ENCODE measurements at places on chromosomes 5 and 9.

GRCh38 chr5:123571927-123572326 lies 60.0 kb downstream of the CSNK1G3 start:
- DNase-seq = no peak

DNA sequence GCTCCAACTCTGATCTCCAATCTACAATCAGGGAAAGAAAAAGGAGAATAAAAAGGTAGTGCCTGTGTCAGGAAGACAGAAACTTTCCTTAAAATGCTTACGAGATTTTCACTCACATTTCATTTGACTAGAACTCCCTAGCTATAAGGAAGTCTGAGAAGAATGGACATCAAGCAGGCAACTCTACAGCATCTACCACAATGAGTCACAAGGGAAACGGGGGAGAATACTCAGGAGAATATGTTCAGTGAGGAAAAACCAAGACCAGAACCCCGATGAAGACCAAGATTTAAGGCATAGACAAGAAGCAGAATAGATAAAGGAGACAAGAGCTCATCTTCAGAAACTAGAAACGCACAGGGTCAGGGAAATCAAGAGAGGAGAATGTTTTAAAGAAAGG lies 9.0 kb upstream of the SETD9 start:
- no peak for DNase-seq

DNA sequence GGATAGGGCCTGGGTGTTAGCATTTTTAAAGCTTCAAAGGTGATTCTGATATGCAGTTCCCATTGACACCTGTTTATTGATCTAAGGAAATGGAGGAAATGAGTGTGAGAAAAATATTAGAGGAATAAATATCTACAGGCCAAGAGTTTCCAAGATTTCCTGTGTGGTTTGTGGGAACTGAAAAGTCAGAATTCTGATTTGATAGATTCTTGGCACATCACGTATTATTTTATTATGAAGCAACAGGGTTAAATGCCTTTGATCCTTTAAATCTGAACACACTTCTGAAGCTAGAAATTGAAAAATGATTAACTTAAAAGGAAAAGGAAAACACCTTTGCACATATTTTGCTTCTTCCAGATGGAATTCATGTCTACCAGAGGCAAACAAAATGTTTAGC lies 113.7 kb downstream of the CD180 start:
- no peak for DNase-seq

DNA sequence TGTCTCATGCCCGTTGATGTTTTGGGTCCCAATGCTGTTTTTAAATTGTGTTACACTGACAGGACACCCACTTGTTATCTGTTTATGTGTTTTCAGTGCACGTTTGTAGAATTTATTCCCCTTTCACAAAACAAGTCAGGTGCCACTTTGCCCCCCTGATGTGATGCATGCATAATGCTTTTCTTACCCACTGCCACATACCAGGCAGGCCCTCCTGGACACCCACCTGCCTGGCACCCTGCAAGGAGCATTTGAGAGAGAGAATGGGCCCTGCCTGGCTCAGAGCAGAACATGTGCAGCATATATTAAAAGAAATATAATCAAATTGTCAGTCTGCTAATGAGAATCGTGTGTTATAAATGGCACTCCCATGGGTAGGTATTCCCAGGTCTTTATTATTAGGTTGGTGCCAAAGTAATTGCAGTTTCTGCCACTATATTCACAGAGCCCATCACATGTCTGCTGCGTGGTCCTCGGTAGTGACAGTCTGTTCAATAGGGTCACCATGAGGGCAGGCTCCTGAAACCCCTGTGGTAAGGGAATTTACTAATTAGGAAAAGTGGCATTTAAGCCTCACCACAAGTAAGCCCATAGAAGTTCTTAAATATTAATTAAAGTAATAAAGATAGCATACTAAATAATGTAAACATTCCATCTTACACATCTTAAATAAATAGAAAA lies 52.2 kb upstream of the CKMT2 start:
- DNase-seq = no peak

- DNase-seq = no peak
Observed at GRCh38 chr9:129253803-129254381, 75.8 kb upstream of the IER5L start.

DNA sequence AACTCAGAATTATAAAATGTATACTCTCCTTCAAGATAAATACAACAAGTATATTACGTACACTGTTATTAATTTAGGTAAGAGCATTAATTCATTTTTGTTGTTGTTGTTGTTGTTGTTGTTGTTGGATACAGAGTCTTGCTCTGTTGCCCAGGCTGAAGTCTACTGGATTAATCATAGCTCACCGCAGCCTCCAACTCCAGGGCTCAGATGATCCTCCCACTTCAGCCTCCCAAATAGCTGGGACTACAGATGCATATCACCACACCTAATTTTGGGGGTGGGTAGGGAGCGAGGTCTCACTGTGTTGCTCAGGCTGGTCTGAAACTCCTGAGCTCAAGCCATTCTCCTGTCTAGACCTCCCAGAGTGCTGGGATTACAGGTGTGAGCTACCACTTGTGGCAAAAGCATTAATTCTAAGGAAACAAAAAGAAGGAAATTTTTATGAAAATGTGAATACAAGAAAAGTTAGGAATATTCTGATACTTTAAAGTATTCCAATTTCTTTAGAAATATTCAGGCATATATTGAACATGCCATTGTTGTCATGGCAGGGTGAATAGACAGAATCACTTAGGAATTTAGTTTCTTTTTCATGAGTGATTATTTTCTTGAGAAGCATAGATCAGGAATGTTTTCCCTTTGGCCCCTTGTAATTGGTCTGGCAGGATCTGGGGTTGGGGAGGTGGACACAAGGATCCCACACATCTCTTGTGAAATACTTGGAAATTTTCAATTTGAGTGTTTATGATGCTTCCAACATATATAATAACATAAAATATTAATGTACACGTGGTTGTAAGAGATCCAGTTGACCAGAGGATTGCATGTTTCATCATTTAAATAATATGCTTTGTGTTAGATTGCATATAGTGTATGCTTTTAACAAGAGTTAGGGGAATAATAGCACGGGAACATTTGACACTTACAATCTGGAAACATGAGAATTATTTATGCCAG lies 263.6 kb downstream of the FANCC start:
- DNase-seq = no peak

- DNase-seq = no peak
Observed at GRCh38 chr5:17230191-17230590, 12.8 kb downstream of the BASP1 start.

DNA sequence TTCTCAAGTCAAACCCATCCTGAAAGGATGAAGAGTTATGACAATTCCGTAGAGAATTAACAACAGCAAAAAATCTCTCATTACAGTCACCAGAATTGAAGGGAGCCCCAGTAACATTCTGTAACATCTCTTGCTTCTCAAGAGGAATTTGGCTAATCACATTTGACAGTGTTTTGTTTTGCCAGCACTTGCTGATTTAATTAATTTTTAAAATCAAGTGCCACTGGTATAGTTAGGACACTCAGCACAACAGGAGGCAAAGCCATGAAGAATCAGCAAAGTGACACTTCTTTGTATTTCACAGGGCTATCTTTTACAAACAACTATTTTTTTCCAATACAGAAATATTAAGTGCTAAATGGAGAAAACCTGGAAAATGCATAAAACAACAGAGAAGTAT lies 152.8 kb downstream of the MCTP1 start:
- DNase-seq = no peak

- no peak for DNase-seq
Observed at GRCh38 chr9:27451207-27451797, 72.8 kb upstream of the IFNK start.

GRCh38 chr9:108205276-108205675 lies 650.5 kb downstream of the ACTL7B start:
- no peak for DNase-seq

GRCh38 chr9:115913696-115914095 lies 239.9 kb upstream of the PAPPA start:
- DNase-seq = no peak

DNA sequence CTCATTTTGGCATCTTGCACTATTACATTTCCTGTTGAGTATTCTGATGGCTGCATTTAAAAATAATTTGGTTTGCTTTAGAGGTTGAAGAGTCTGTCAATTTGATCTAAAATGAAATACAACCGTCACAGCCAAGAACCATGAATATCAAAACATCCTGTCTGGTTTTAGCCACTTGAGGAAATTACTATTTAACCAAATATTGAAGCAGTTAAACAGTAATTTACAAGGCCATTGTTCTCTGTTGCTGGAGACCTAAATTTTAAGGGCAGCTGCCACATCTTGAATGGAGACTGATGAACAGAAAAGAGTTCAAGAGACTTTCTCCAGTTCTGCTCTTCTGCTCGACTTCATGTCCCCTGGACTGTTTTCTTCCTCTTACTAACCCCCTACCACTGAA lies 549.4 kb downstream of the LRRC70 start:
- no peak for DNase-seq

GRCh38 chr9:137575716-137576411 lies 2.9 kb downstream of the DPH7 start:
- no peak for DNase-seq

- DNase-seq = peak; percentile 47
Observed at GRCh38 chr5:177300236-177300880, 3.2 kb downstream of the RAB24 start.

GRCh38 chr9:14937216-14937615 lies 27.0 kb upstream of the FREM1 start:
- DNase-seq = no peak

GRCh38 chr9:36858805-36859375 lies 175.2 kb downstream of the PAX5 start:
- DNase-seq = no peak

DNA sequence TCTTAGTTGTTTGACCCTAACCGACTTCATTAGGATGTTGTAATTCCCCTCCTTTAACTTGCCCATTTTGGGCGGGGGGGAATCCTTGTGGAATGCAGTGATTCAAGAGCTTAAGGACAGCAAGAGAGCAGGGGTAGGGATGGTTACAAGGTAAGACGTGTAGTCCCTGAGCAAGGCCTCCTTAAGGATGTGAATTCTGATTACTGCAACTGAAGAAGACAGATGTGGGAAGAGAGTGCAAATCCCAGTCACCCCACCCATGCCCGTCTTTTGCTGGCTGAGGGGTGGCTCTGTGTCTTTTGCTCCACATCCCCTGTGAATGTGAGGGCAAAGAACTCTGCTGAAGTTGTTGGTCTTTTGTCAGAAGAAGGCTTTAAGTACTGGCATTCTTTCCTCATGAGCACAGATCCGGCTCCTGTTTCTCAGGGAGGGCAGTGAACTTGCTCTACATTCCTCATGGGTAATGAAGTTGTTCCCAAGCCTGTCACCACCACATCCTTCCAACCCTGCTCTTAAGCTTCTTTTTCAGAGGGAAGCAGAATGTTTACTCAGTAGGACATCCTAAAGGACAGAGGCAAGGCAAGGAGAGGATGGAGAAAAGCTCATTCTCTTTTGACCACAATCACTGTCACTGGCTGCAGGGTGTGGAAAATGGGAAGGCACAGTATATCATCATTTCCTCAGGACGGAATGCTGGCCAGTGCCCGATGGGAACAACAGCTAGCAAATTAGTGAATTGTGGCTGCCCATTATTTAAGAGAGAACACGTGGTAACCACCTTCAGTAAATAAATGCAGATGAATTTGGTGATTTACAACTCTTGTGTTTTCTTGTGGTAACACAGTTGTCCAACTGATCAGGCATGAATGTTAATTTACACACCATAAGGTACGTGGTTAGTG lies 61.5 kb downstream of the RAI14 start:
- DNase-seq = no peak

GRCh38 chr5:56273376-56273955 lies 40.3 kb upstream of the ANKRD55 start:
- no peak for DNase-seq

DNA sequence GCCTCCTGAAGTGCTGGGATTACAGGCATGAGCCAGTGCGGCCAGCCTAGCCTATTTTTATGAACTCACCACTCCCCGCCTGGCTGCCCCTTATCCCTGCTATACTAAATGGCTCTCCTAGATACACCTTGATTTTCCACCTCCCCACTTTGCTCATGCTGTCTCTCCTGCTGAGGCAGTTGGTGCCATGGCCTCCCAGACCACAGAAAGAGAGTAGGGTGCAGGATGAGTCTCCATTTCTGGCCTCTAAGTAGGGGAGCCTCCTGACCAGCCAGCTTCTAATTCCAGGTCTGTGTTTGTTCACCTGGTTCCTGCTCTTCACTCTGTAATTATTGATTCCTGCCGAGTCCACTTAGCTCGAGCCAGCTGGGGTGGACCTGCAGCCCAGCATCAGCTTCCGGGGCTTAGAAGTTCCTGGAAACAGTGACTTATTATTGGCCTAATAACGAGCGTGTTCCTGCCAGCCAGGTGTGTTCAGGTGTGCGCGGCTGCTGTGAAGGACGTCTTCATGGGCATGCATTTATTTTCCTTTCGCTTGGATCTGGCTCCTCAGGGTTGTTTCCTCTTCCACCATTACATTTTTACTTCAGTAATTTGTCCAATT lies 34.0 kb downstream of the ZNF618 start:
- DNase-seq = no peak

DNA sequence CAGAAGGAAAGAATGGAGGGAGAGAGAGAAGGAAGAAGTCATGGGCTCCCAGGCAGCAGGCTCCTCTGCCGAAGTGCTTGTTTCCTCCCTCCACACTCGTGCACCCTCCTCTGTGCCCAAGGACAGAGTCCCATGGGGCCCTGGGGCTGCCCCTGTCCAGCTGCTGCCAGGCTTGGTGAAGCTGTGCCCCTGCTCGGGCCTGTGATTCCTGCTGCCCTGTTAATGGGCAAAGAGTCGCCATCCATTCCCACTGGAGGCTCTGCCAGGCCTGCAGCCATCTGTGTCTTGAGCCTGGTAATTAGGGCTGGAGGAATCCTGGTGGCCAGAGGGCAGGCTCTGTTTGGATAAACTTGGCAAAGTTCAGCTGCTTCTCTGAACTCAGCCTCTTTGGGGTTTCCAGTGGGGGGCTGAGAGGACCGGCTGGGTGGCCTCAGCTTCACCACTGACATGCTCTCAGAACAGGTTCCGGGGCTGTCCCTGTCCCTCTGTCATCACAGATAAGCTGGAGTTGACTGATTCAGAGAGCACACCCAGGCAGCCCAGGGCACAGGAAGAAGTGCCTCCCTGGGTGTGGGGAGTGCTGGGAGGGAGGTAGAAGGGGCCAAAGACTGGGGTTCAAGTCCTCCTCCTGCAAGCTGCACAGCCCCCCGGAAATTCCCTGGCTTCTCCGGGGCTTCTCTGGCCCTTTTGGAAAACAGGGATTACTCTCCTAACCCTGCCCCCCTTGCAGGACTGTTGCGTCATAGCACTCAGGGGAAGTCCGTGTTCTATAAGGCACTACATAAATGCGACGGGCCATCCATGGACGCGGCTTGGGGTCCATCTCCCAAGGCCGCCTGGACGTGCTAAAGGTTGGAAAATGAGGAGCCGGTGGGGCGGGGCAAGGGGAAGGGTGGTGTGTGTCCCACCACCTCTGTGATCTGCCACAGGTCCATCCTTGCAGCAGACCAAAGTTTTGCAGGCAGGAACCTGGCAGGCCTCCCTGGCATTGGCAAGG lies 154.8 kb downstream of the PAX5 start:
- no peak for DNase-seq

DNA sequence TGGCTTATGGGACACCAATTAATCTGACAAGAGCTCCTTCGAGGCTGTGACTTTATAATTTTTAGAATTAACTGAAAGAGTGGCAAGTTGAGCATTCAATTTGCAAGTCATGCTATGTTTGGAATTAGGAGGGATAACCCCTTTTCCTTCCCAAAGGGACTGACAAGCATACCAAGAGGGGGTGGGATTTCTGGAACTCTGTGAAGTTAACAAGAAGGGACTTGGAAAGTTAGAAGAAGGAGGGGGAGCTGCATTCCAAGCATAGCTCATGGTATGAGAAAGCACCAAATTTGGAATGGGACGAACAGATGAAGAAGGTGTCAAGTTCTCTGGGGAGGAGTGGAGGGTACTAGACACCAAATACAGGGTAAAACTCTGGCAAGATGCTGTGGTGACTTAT lies 8.9 kb upstream of the PALM2AKAP2 start:
- no peak for DNase-seq

- no peak for DNase-seq
Observed at GRCh38 chr5:54539001-54539400, 21.4 kb downstream of the SNX18 start.
